ENCODE measurements at places on chromosomes 5 and 9. TPM values are rescaled to one million over a fixed set of nuclear protein-coding genes. Genes with fewer than 3 reads are reported as not detected.

- DNase-seq = peak; percentile 6
These were observed 167.1 kb downstream of the PIK3R1 start for GRCh38 chr5:68382640-68383039.

DNA sequence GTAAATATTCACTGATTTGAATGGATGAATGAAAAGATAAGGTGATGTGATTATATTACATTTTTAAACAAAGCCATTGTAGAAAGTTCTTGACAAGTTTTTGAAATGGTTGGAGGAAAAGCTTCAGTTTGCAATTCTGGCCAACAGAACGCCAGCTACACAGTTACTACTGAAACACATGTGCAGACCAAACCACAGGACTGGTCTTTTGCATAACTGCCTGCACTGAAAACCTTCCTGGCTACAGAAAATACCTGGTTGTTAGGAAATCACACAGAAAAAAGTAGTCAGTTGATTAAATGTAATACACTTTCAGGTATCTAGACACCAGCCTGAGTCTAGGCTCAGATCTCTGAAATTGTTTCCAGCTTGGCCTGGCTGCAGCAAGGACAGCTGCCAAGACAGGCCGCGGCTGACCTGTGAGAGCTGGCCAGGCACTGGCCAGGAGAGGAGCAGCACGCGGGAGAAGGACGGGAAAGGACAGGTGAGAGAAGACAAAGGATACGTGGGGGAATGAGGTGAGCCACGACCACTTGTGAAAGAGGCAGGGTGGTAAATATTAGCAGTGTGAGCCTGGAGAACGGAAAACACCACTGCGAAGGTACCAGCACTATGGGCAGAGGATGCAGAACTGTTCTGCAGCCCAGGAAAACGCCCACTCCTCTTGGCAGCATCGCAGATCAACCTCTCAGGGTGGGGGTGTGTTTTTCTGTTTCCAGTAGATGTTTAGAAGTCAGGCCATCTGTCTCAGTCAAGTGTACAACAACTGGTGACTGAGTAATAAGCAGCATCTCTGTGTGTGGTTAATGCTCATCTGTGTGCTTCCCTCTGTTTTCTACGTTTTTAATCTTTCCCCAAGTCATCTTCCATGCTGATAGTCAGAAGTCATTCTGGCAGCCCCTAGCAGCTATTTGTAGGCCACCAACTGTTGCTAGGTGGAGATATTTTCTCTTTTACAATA is 137.4 kb downstream of the SCAMP1 start:
- no peak for DNase-seq

DNA sequence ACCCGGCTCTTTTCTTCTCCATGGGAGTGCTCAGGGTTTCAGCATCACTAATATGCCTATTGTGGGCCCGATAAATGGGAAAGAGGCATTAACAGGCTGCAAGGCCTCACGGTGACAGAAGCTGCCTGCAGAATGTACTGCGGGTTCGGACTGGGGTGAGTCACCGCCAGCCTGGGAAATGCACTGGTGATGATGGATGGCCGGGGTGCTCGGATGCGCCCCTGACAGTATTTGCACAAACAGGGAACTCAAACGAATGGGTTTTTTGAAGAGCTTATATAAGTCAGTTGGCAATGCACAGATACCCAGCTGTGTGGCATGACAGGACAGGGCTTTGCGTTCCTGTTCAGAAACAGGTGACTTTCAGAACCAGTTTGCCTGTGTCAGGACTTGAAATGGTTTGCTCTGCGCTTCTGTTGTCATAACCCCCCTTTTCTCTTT is 42.0 kb upstream of the PITX1 start:
- peak; percentile 53 for DNase-seq

- DNase-seq = no peak
These were observed 699.0 kb upstream of the ARRDC3 start for GRCh38 chr5:92081958-92082712.

- no peak for DNase-seq
These were observed 13.8 kb downstream of the ZNF608 start for GRCh38 chr5:124732428-124733328.

DNA sequence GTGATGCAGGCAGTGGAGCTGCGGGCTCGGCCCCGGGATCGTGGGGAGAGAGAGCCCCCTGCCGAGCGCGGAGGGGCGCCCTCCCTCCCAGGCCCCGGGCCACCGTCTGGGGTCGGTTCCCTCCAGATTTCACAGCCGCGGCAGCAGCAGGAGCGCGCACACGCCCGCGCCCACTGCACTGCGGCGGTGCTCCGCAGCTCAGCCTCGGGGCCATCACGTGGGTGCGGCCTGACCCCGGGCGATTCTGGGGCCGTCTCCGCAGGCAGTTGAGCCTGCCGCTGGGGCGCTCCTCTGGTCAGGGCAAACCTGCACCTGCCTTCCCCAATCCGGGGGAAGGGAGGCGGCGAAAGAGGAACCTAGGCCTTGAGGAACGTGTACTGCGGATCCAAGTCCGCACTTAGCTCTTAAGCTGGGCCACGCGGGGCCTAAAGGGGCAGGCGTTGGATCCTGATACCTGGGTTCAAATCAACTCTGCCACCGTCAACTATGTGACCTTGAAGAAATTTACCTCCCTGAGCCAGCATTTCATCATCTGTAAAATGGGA is 9.4 kb upstream of the DELE1 start:
- DNase-seq = no peak

The TAF11L10 gene
- total RNA-seq = not detected

The DDX4 gene
- total RNA-seq = not detected

The SELENOP gene
- 0.28 TPM for total RNA-seq

Data from IMR-90 (cell line).